CD4-positive, alpha-beta T cell treated with Interleukin-2 at 100 ng/mL for 4 hours (primary cell): ENCODE measurements at places on chromosomes 6 and 20.

GRCh38 chr6:150534553-150534952 lies 65.1 kb upstream of the PLEKHG1 start:
- no peak for DNase-seq

- DNase-seq, result no peak
These were observed 264.8 kb downstream of the RNGTT start for GRCh38 chr6:88698661-88699060.

DNA sequence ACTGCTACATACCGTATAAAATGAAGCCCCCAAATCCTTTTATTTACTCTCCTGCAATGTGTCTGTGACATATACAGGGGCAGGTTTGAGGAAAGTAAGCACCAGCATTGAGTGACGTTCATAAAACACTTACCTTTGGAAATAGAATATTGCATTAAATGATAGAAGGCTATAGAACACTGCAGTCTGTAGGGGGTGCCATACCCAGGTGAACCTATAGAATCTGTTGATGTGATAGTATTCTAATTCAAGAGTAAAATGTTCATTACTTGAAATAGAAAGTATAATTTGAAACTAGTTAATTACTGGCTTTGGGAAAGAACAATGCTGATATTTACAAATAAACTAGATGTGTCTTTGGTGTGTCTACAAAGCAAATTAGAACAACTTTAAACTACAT lies 47.0 kb upstream of the PRL start:
- no peak for DNase-seq

- no peak for DNase-seq
These were observed 76.4 kb downstream of the TRAM2 start for GRCh38 chr6:52500238-52501129.

- DNase-seq, result no peak
These were observed 118.4 kb upstream of the SLC2A12 start for GRCh38 chr6:134170844-134171243.

- DNase-seq, result no peak
These were observed 154.7 kb downstream of the ARHGAP18 start for GRCh38 chr6:129555206-129555832.

GRCh38 chr20:62699741-62700140 lies 8.9 kb upstream of the NTSR1 start:
- DNase-seq, result no peak

GRCh38 chr20:22466447-22467171 lies 117.8 kb downstream of the FOXA2 start:
- DNase-seq, result no peak

DNA sequence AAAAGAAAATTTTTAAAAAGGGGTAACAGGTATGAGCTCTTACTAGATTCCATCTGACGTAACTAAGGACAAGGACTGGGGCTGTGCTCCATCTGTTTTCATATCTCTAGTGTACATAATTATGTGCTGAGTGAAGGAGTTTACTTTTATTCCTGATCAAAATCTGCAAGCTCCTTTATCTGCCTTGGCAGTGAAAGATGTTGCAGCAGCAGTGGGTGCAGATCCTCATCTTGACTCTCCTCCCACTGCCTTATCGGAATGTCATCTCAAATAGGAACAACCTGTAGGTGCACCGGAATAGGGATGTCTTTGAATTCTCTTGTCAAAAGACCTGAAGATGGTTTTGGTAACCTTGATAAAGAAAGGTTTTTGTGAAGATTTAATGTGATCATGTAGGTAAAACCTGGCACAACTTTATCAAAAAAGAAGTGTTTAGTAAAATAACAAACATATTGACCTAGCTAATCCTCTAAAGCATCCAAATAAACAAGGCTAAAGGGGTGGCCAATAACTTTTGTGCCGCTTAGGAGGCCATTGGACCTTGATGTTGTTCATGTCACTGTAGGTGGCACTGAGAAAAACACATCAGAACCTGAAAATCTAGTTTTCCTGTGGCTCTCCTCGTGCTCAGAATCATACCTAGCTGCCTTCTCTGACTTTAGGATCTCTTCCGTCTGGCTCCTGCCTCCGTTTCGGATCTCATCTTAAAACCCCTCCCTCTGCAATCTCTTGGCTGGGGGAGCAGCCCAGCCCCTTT lies 19.0 kb upstream of the SLC16A10 start:
- DNase-seq, result no peak

- DNase-seq, result peak; percentile 1
These were observed 54.1 kb downstream of the VEGFA start for GRCh38 chr6:43823879-43824702.

DNA sequence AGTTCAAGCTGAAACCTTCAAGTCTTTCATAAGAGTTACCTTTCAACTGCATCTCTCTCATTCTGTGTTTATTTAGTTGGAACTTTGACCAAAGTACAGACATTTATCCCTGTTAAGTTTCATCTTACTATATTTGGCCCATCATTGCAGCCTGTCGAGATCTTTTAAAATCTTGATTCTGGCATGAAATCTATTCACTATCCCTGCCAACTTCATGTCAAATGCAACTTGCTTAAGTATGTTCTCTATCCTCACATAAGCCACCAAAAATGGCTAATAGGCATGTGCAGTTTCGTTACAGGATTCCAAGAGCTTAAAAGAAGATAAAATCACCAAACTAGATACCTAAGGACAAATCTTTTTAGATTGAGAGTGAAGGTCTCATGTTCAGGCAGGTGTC lies 117.5 kb upstream of the KCNQ5 start:
- DNase-seq, result no peak
